ENCODE measurements at places on chromosomes 7 and 10.

- no peak for DNase-seq
These were observed 37.5 kb downstream of the AGAP4 start for GRCh38 chr10:45809837-45810236.

DNA sequence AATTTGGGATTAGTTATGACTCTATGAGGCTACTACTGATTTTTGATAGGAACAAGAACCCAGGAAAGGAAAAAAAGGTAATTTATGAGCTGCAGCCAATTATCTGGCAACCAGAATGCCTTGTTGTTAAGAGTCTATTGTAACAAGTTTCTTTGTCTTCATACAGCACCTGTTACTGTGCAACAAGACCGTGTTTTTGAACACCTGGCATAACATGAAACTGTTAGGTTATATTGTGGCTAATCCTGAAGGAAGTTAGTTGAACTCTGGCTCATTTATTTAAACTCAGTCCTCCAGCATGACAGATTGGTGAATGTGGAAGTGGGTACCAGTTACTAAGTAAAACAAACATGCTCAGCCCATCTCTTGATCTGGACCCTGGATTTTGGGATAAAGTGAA, 33.0 kb downstream of the RALA start:
- no peak for DNase-seq

- peak; percentile 44 for DNase-seq
These were observed 57.8 kb downstream of the BAMBI start for GRCh38 chr10:28734938-28735759.

- no peak for DNase-seq
These were observed 49.0 kb downstream of the TES start for GRCh38 chr7:116259156-116259870.

DNA sequence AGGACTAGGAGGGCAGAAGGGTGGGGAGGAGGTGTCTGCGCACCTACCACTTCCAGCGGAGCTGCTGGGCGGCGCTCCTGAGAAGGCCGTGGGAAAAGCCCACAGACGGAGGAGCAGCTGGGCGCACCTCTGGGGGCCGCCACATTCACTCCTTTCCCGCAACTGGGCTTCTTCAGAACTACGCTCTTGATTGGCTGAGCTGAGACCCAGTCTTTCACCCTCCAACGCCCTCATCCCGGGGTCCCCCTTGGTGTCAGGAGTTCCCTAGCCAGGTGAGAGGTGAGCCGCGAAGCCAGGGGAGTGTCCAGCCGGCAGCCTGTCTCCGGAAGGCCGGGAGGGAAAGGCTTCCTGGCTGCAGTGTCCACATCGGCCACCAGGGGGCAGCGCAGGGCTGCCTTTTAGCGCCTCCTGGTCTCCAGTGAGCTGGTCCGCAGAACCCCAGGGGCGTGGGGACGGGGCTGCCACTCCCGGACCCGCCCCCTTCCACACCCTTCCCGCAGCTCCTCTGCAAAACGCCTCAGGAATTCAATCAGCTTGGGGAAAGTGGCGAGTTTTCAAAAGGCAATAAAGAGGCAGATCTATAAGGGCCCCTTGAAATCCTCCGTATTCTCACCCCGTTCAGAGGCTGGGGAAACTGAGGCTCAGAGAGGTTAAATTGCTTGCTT, 98.8 kb downstream of the CHST15 start:
- peak; percentile 95 for DNase-seq

DNA sequence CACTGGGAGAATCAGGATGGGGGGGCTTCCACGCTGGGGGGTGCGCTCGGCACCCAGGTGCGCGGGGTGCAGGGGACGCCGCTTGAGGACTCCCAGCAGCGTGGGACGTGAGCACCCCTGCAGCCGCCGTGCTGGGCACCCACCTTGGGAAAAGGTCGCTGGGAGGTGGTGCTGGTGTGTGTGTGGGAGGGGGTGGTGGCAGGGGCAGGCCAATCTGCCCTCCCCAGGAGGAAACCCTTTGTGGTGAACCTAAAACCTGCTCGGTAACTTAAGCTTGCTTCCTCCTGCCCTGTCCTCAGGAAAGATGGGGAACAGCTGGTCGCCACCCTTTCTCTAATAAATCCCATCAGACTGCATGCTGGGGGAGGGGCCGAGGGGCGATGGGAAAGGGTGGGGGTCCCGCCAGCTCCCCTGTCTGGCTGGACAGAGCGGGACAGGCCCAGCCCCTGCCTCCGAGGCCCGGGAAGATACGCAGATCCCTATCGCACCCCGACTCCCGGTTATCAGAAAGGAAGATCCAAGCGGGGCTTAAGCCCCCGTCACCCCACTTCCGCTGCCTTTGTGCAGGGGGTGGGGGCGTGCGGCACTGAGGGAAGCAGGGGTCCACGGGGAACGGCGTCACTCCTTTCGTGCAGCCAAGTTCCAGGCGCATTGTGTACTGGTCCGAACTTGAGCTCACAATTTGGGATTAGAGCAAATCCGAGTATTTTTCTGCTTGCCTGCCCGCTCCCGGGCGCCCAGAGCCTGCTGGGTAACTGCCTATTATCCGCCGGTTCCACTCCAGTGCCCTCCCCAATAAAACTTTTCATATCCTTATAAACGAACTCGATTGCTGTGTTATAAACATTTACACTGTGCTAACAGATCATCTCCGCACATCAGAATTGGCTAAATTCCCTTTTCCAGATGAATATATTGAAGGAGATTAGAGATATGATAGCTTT, 64.6 kb downstream of the UNCX start:
- no peak for DNase-seq

GRCh38 chr10:30172091-30172490, 112.7 kb upstream of the JCAD start:
- DNase-seq = no peak

GRCh38 chr10:133324198-133324792, 12.4 kb downstream of the CALY start:
- peak; percentile 98 for DNase-seq

All from 8988T (cell line).